ENCODE measurements at places on chromosomes 7 and 10. TPM values are rescaled to one million over a fixed set of nuclear protein-coding genes. Genes with fewer than 3 reads are reported as not detected.

GRCh38 chr10:88091490-88092061, 228.2 kb downstream of the PTEN start:
- DNase-seq, result no peak

- DNase-seq, result no peak
Observed at GRCh38 chr7:99155211-99155610, 11.3 kb upstream of the SMURF1 start.

ZNF853 gene
- polyA plus RNA-seq, result 3.4 TPM

DNA sequence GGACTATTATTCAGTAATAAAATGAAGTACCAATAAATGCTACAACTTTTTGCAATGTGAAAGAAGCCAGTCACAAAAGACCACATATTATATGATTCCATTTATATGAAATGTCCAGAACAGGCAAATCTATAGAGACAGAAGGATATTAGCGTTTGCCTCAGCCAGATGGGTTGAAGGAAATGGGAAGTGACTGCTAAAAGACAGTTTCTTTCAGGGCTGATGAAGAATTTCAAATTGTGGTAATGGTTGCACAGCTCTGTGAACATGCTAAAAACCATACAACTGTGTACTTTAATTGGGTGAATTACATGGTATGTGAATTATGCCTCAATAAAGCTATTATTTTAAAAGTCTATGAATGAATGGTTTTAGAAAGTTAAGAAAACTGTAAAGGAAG, 23.9 kb upstream of the REEP3 start:
- DNase-seq, result no peak

GRCh38 chr10:29948881-29949355, 110.5 kb downstream of the JCAD start:
- no peak for DNase-seq
